Heart left ventricle (tissue), 16 donors: ENCODE measurements at places on chromosomes 7 and 10.

DNA sequence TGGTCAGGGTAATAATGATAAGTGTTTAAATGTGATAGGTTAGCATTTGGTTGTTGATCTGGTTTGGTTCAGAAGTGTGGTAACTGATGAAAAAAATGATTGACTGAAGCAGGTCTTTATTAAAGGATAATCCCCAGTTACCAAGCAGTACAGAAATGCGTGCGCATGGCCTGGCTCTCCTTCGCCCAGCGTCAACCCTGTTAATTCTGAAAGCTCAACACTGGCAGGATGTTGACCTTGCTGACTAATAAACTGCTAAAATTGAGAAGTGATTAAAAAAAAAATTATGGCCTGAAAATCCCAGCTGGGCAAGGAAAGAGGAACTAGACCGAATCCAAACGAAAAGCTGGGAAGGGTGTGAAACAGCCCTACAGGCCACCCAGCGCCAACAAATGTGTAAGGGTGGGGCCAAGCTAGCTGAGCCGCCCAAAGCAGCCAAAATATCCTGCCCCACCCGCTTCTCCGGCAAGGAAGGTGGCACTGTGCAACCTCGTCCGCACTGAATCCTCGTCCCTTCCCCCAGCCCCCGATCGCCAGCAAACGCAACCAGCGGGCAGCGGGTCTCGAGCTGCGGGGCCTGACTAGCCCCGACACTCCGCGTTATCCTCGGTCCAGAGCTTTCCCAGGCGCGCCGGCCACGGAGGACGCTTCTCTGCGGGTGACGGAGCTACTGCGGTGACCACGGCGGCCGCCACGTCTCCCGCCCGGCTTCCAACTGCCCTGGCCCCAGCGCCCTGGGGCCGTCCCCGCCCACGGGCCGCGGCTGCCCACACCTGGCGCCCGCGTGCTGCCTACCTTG, 561 bp downstream of the SHTN1 start:
- H3K27ac ChIP-seq, result peak overlapping the region; percentile 88
- H3K36me3 ChIP-seq, result no peaks in the 10 kb centered on the region
- DNase-seq, result peak; percentile 70

- no peak overlapping the region for H3K4me3 ChIP-seq
- H3K36me3 ChIP-seq, result no peaks in the 10 kb centered on the region
- no peaks in the 10 kb centered on the region for H3K27me3 ChIP-seq
- H3K4me1 ChIP-seq, result no peaks in the 10 kb centered on the region
Measured at GRCh38 chr10:99276848-99277486, 41.3 kb upstream of the HPSE2 start.

DNA sequence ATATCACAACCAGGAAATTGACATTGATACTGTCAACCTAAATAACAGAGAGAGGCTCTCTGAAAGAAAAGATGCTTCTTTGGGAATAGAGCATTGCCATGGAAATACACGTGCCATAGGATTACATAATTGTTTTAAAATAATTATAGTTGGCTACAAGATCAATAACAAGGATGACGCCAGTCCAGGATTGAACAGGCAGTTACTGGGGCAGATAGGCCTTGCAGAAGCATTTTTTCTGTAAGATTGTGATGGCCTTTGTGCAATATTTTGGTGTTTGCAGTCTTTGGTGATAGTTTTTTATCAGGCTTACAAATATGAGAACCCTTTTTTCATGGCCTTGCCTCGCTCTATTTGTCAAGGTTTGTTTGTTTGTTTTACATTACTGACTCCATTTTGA, 10.5 kb downstream of the ACADSB start:
- no peak for DNase-seq
- H3K4me3 ChIP-seq, result no peak overlapping the region
- H3K4me1 ChIP-seq, result no peaks in the 10 kb centered on the region
- no peaks in the 10 kb centered on the region for H3K36me3 ChIP-seq

- DNase-seq, result no peak
- H3K27me3 ChIP-seq, result no peaks in the 10 kb centered on the region
- H3K4me3 ChIP-seq, result no peak overlapping the region
Measured at GRCh38 chr7:7830122-7830878, 111.9 kb upstream of the RPA3 start.
